ENCODE measurements at places on chromosomes 16 and 17. TPM values are rescaled to one million over a fixed set of nuclear protein-coding genes. Genes with fewer than 3 reads are reported as not detected.

The VAT1L gene
- 2.4 TPM for total RNA-seq

- ATAC-seq, result no peak
Measured at GRCh38 chr17:76156662-76156991, 15.6 kb upstream of the FOXJ1 start.

DNA sequence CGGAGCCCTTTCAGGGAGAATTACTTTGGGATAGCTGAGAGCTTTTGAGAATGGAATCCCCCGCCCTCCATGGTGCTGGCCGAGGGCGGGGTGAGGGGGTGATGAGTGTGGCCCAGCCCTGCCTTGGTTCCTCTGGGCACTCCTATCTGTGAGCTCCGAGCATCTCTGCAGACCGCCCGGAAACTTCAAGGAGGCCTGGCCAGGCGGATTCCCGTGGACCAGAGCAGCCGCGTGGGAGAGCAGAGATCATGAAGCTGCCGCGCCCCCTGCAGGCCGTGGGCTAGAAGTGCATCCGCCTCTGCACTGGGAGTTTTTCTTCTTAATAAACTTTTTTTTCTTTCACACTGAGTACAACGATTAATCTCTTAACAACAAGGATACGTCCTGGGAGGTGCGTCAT, 392.9 kb upstream of the EEF2KMT start:
- ATAC-seq, result no peak

The METTL23 gene
- total RNA-seq, result 52.6 TPM

GRCh38 chr16:23570992-23571632, 13.6 kb downstream of the UBFD1 start:
- no peak for ATAC-seq

Measured in gastroesophageal sphincter (tissue), 4 donors.